ENCODE measurements at places on chromosomes 4 and X.

DNA sequence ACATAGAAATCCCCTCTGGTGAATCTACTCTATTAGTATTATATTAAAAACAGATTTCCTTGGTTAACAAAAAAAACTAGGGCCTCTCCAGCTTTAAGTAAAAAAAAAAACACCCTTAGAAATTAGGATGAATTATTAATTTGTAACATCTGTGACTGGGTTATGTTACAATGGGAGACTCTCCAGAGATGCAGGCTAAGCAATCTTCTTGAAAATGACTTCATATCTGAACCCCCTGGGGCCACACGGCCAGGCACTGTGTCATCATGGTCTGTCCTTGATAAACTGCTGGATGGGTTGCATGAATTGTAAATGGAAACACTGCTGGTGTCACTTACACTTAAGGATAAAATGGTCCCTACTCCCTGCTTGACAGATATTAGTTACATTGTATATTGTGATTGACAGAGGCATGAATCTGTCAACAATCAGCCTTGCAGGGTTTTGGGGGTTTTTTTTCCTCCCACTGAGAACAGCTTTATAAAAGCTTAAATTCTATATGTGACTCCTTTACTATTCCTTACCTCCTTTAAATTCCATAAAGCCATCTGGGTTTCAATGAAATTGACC lies 49.1 kb downstream of the PRKG2 start:
- DNase-seq = no peak

GRCh38 chr4:182293691-182294255 lies 50.6 kb downstream of the TENM3 start:
- DNase-seq = no peak

GRCh38 chr4:77375866-77376607 lies 219.0 kb downstream of the CCNG2 start:
- DNase-seq = no peak

GRCh38 chrX:151973851-151974335 lies 583 bp downstream of the GABRE start:
- no peak for DNase-seq

GRCh38 chrX:68931345-68931744 lies 102.5 kb downstream of the EFNB1 start:
- DNase-seq = no peak

- DNase-seq = no peak
These were observed 1.2 kb downstream of the TADA2B start for GRCh38 chr4:7044137-7044930.

- no peak for DNase-seq
These were observed 153.8 kb downstream of the DCLK2 start for GRCh38 chr4:150232029-150232428.

DNA sequence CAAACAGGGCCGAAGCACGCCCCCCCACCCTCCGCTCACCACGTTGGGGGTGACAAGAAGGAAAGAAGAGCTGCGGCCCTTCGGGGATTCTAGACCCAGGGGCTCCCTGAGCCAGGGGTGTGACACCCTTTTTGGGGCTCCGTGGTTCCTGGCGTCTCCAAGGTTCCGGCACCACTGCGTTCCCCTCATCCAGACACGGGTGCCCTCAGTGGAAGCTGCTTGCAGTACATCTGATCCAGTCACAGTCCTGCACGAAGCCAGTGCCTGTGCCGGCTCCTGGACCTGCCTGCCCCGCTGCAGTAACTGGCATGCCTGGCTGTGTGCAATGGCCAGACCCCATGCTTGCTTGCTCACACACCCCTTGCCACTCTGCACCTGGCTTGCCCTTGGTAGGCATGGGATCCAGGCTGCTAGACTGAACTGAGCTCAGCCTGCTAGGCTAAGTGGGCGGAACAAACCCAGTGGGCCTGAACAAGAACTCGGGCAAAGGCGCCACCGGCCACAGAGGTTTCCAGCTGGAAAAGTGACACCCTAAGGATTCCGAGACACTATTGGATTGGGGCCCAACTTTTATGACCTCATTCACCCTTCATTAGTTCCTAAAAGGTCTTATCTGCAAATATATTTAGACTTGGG lies 420.4 kb upstream of the AGA start:
- no peak for DNase-seq

DNA sequence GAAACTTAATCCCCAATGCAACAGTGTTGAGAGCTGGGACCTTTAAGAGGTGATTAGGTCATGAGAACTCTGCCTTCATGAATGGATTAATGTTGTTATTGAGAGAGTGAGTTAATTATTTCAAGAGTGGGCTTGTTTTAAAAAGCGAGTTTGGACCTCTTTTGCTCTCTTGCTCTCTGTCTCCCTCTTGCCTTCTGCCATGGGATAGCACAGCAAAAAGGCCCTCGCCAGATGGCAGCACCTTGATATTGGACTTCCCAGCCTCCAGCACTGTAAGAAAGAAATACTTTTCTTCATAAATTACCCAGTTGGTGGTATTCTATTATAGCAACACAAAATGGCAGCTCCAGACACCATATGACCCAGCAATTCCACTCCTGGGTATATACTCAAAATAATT lies 7.0 kb upstream of the ATP6AP2 start:
- peak; percentile 48 for DNase-seq

DNA sequence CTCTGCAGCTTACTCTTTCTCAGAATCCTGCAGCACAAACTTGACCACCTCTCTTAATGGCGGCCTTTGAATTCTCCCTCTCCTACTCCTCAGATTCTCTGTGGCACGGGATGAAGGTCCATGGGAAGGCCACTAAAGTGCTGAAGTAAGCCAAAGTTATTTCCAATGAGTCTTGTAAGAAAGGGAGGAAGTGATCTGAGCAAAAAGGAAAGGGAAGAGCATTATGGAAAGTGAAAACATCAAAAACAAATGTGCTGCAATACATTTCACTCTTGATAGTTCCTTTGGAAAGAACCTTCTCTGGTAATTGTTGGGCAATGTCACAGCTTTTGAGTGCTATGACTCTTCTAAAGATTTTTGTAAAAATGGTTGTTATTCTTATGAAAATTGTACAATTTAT lies 54.3 kb upstream of the CAMK2D start:
- no peak for DNase-seq

- DNase-seq = no peak
These were observed 266.7 kb upstream of the MAGEB2 start for GRCh38 chrX:29948653-29949052.

DNA sequence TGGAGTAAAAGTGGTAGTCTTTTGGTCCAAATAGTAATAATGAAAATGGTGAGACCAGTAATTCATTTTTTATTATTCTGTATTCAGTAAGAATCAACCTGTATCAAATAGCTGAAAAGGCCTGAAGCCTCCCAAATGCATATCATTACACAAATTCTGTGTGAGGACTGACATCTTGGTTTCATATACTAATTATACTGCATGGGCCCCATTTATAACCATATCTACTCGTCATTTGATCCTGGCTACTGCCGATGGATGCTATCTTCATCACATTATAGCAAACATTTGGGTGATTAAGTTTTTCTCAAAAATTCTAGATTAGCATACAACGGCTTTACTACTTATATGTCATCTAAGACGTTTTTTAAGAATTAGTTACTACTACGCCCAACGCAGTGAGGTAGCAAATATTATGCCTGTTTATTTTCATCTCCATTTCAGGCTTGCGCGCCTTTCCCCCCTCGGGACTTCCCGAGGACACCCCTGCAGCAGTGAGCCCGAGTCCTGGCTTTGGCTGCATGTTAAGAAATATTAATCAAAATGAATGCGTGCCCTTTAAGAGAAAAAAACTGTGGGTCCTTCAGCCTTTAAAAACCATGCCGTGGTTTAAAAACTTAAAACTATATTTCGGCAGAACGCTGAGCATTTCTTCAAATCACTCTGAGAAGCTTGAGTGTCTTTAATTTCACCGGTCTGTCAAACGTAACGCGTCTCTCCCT lies 814 bp upstream of the MMAA start:
- DNase-seq = peak; percentile 27

DNA sequence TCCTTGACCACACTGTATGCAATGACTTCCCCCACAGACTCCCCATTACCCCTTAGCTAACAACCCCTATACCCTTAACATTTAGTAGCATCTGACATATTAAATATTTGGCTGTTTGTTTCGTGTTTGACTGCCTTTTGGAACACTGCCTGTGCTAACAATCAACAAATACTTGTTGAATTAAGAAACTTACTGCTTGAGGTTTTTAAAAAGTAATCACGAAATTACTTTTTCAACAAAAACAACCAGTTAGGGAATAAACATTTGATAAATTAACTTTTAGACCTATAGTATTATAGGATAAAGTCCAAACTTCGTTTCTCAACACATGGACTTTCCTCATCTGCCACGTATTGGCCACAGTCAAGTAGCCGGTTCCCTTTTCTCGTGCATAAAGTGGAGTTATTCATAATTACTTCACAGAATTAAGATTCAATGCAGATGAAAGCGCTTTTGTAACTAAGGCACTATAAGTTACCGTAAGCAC lies 555 bp upstream of the ELMOD2 start:
- no peak for DNase-seq

GRCh38 chrX:114101081-114101480 lies 482.8 kb upstream of the HTR2C start:
- DNase-seq = no peak

DNA sequence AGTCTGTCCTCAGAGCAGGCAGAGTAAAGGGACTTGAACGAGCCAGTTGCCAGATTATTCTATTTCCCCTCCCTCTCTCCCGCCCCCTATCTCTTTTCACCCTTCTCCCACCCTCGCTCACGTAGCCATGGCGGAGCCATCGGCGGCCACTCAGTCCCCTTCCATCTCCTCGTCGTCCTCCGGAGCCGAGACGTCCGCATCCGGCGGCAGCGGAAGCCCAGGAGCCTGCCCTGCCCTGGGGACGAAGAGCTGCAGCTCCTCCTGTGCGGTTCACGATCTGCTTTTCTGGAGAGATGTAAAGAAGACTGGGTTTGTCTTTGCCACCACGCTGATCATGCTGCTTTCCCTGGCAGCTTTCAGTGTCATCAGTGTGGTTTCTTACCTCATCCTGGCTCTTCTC lies 106.2 kb upstream of the SMAD1 start:
- DNase-seq = no peak

GRCh38 chr4:51890760-51891159 lies 47.8 kb downstream of the DCUN1D4 start:
- DNase-seq = no peak

- DNase-seq = peak; percentile 52
These were observed 18.8 kb downstream of the SPACA5 start for GRCh38 chrX:48025561-48025960.

- peak; percentile 8 for DNase-seq
These were observed 1.3 kb upstream of the CITED1 start for GRCh38 chrX:72306851-72307645.

- DNase-seq = no peak
These were observed 172.9 kb upstream of the TTC29 start for GRCh38 chr4:147118528-147118927.

GRCh38 chr4:136203199-136203598 lies 1329.1 kb downstream of the PCDH18 start:
- DNase-seq = no peak

DNA sequence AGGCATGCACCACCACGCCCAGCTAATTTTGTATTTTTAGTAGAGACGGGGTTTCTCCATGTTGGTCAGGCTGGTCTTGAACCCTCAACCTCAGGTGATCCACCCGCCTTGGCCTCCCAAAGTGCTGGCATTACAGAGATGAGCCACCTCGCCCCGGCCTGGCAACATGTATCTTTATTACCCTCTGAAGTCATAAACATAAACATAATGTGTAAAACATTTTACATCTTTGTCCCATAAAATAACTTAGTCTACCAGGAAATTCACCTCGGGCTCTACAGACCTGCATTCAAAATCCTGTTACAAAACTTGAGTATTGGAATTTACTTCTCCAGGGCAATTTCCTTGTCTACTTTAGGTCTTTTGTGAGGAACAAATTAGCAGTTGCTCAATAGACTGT lies 68.1 kb upstream of the DUSP21 start:
- no peak for DNase-seq

DNA sequence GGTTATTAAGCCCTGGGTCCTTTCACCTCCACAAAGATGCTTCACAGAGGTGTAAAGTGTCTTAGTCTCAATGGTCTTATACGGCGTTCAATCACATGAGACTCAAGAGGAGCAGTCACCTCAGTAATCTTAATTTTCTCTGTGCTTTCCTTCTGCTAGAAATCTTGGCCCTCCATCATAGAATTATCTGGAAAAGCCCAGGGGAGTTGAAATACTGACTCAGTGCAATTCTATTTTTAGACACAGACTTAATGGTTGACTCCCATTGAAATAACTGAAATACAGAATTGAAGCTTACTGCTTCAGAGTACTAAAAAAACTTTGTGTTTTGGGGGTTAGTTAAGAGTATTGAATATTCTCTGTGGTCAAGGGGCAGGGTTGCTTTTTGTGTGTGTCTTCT lies 94.5 kb upstream of the IL15 start:
- DNase-seq = no peak

DNA sequence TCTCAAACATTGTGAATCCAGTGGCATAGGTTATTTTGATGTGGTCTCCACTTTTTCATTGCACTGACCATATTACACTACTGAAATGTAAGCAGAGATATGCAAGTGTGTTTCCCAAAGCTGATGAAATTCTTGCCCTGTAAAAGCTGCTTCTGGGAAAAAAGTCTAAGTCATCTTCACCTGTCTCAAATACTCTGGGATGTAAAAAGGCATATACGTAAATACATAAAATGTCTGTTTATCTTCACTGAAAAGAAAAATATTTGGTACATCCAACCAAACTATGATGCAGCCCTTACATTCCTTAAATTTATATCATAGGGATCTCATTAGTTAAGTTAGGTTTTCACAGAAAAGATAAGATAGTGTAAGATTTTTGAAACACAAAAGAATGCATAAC lies 7.9 kb downstream of the KDR start:
- no peak for DNase-seq

GRCh38 chrX:49186125-49187027 lies at the start of gene PRICKLE3:
TSS of gene PRICKLE3 (minus strand) at chrX:49186373. CDS start at chrX:49186297, 76 bp downstream.
- peak; percentile 82 for DNase-seq

GRCh38 chr4:121717680-121718237 lies 21.0 kb upstream of the ANXA5 start:
- no peak for DNase-seq

DNA sequence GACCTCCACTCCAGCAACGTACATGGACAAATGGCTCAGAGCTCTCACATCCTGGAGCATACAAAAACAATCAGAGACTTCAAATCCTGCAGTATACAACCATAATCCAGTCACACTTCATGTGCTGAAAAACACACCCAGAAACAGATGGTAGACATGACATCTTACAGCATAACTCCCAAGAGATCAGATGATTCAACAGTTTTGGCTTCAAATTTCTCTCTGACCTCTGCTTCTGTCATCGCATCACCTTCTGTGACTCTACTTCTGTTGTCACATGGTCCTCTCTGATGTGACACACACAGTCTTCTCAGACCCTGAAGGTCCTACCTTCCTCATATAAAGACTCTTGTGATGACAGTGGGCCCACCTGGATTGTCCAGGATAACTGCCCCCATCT lies 18.5 kb downstream of the SUV39H1 start:
- peak; percentile 18 for DNase-seq

- DNase-seq = no peak
These were observed 2054.9 kb downstream of the PCDH7 start for GRCh38 chr4:32775049-32775448.

Measured in activated naive CD4-positive, alpha-beta T cell treated with anti-CD3 and anti-CD28 coated beads for 36 hours (primary cell).